ENCODE measurements at places on chromosomes 11 and 22.

GRCh38 chr11:62554387-62555167 lies 8.0 kb upstream of the AHNAK start:
- DNase-seq: no peak

DNA sequence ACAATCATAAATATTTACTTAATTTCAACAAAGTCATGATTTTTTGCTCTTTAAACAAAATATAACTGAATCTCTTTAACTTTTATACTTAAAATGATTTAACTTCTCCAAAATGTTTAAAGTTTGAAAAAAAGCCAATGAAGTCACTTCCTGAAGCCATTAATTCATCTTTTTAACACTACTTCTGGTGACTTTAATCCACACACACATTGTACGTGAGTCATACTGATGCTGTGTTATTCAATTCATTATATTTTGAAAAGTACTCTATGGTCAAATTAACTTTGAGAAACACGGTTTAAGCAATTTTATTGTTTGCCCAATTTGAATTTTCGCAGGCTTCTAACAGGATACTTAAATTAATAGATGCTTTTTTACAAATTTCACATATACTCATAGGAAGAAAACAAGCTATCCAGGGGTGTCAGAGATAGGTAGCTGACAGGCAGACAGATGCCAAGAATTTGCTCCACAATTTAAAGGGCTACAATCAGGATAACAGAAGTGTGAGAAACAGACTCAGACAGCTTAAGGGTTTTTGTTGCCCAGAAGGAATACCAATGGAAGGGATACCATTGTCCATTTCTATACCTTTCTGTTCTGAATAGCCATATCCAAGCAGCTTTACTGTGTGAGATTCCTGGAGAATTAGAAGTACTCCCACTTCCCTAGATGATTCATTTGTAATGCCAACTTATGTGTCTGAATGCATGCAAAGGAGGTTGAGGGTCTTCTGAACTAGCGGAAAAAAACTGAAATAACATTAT lies 118.4 kb downstream of the RBFOX2 start:
- DNase-seq: no peak

DNA sequence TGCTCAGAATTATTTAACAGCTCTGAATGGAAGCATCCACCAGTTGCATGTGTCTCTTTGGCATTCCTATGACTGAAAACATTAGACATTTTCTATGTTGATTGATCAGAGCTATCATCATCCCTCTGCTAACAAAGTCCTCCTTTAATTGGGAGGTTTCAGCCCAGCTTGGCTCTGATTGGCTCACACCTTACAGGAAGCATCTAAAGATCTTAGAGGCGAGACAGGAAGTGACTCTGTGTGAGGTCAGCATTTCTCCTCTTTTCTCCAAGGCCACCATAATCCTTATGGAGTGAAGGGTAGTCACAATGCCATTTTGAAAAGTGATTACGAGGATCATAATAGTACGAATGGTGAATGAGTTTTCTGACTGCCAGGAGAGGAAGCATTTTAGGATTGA lies 260.8 kb downstream of the MIAT start:
- DNase-seq: no peak

DNA sequence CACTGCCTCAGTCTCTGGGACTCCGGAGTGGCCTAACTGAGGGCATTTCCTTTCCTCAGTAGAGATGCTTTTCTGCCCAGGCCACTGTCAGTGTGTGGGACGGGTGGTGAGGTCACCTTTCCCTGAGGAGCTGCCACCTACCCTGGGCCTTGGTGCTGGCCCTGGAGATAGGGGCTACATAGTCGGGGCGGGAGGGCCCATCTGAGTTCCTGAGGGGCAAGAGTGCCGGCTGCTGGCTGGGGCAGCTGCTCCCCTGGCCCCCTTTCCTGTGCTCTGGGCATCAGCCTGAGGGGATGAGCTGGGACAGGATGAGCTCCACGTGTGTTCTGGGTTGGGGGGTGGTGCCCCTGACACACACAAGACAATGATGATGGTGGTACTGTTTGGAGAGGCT lies 5.4 kb downstream of the KCNC1 start:
- no peak for DNase-seq

DNA sequence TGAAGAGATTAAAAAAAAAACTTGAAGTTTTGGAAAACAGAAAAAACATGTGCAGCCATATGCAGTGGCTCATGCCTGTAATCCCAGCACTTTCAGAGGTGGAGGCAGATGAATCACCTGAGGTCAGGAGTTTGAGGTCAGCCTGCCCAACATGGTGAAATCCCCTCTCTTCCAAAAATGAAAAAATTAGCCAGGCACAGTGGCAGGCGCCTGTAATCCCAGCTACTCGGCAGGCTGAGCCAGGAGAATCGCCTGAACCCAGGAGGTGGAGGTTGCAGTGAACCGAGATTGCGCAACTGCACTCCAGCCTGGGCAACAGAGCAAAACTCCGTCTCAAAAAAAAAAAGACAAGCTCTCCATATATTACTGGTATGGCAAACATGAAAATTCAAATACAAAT lies 7.6 kb downstream of the DLG2 start:
- DNase-seq: no peak

GRCh38 chr11:128187835-128188234 lies 399.5 kb downstream of the ETS1 start:
- DNase-seq: no peak

DNA sequence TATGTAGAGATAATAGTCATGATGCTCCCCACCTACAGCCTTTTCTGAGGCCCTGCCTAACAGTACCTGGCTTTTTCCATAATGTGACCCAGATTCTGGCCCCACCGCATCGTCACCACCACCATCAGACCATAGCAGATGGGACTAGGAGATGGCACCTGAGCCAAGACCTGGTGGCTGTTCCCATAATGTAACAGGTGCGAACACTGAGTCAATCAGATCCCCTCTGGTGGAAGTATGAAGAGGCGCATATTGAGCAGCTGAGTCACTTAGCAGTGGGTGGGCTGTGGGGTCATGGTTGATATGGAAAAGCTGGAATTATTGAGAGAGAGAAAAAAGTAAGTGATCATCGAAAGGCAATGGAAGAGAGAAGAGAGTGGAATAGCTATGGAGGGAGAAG lies 578.0 kb upstream of the CADM1 start:
- DNase-seq: no peak

GRCh38 chr11:110857892-110858546 lies 145.8 kb upstream of the ARHGAP20 start:
- no peak for DNase-seq

GRCh38 chr11:107482234-107482633 lies 24.6 kb upstream of the CWF19L2 start:
- no peak for DNase-seq

DNA sequence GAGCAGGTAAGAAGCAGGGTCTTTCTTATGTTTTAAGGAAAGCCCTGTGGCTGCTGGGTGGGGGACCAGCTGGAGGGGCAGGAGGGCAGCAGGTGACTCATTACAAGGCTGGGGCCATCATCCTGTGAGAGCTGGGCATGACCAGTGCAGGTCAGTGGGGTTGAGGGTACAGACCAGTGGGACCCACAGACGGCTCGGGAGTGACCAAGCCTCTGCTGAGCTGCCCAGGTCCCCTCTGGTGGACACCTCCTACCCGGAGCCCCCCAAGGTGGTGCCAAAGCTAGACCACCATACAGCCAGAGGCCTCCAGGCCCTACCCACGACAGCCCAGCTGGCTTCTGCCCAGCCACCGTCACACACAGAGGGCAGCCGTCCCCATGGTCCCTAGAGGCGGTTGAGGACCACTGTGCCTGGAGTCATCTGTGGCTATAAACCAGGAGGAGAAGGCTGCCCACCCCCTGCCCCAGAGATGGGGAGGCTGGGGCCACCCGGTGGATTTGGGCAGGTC lies 670 bp downstream of the MYEOV start:
- DNase-seq: no peak

GRCh38 chr11:110606415-110606814 lies 105.8 kb downstream of the ARHGAP20 start:
- no peak for DNase-seq

GRCh38 chr22:23833017-23833751 lies 5.6 kb downstream of the DERL3 start:
- DNase-seq: no peak

- DNase-seq: no peak
These were observed 99.5 kb downstream of the MICAL3 start for GRCh38 chr22:17924735-17925364.

- peak; percentile 13 for DNase-seq
These were observed 287 bp downstream of the RPS13 start for GRCh38 chr11:17077240-17077519.

DNA sequence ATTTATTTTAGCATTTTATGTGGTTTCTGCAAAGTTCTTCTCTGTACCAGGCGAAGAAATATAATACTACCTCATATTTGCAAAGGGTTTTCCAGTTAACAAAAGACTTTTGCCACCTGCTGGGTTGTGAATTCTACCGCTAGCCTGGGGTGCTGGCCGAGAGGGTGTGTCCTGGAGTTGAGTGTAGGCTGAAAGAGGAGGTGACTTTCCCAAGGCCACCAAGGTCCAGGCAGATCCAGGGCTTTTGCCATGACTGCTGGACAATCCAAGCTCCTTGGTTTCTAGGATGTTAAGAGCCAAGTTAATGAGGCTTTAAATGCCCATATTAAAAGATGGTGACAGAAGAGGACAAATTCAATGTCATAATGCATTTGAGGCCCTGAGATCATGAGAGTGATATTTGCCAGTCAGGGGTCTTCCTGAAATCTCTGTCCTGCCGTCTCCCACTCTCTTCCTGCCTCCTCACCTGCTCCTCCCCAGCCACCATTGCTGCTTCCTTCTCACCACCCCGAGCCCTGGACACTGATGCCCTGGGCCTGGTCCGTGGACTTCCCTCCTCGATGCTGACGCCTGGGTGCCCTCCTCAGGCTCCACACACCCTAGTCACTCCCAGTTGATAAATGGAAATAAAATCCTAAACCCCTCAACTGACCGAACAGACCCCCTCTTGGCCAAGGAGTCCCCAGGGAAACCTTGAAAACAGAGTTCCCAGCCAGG lies 825.6 kb downstream of the TBC1D22A start:
- DNase-seq: no peak

- DNase-seq: no peak
These were observed 55.0 kb upstream of the HORMAD2 start for GRCh38 chr22:30025221-30025620.

DNA sequence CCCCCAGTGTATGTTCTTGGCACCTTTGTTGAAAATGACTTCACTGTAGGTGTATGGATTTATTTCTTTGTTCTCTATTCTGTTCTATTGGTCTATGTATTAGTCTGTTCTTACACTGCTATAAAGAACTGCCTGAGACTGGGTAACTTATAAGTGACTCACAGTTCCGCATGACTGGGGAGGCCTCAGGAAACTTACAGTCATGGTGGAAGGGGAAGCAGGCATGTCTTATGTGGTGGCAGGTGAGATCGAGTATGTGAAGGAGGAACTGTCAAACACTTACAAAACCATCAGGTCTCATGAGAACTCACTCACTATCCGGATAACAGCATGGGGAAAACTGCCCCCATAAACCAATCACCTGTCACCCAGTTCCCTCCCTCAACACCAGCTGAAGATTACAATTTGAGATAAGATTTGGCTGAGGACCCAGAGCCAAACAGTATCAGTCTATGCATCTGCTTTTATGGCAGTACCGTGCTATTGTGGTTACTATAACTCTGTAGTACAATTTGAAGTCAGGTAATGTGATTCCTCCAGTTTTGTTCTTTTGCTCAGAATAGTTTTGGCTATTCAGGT lies 836.2 kb downstream of the DLG2 start:
- no peak for DNase-seq

DNA sequence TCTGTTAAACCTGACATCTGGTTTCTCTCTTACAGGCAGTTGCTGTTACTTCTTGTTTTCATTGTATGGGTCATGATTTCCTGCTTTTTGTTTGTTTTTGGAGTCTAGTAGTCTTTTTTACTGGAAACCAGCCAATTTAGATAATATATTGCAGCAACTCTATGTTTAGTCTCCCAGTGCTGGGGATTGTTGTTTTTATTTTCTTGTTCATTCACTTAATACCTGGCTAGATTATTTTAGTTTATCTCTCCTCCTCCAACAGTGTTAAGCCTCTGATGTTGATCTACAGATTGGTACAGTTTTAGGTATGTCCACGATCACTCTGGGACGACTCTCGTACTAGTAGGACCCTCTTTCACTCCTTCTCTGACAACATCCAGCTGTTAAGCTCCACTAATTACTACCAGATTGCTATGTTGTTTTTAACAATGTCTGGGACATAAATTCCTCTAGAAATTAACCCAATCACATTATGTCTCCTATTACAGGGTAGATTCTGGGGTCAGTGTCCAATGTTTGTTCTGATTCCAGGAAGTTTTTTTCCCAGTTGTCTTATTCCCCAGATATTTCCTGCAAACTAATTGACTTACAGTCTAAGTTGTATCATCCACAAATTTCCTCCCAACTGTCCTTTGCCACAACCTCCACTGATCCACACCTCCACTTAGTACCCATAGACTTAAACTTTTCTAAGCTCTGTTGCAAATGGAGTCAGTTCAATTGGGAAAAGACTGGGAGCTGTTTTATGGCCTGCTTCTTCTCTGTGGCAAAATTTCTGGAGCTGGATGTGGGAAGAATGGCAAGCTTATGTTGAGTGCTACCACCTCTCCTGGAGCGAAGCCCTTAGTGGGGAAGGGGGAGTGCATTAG lies 1280.6 kb upstream of the CNTN5 start:
- no peak for DNase-seq

GRCh38 chr22:45717789-45718188 lies 46.2 kb downstream of the ATXN10 start:
- DNase-seq: no peak

DNA sequence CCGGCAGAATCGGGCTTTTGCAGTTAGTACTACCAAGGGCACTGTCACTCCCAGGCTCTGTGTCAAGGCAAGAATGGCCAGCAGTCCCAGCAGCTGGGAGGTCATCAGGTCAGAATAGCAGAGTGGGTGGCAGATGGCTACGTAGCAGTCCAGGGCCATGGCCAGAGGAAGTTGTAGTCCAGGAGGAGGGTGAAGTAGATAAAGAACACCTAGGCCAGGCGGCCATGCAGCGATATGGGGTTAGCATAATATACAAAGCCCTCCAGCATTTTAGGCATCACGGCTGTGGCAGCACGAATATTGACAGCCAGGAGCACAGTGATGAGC lies 52.1 kb downstream of the RRM1 start:
- DNase-seq: no peak

GRCh38 chr22:46815896-46816731 lies 53.7 kb downstream of the TBC1D22A start:
- no peak for DNase-seq

GRCh38 chr11:75801362-75802020 lies 13.5 kb upstream of the UVRAG start:
- no peak for DNase-seq

GRCh38 chr11:64244107-64244506 lies 2.6 kb downstream of the PPP1R14B start:
- no peak for DNase-seq

GRCh38 chr11:11481371-11481770 lies 128.3 kb upstream of the CSNK2A3 start:
- DNase-seq: no peak

DNA sequence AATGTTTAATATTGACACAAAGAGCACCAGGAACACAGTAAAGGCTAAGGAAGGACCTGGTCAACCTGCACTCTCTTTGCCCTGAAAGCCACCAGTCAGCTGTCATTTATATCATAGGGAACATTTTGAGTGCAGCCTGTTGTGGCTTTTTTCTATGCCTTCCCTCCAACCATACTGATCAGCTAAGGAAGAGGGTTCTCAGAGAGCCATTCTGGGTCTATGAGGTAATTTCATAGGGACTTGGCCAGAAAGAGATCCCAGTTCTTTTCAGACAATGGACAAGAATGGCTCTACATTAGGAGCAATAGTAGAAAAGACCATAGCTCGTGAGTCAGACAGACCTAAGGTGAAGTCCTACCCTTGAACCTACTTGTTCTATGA lies 132.8 kb downstream of the CCDC34 start:
- no peak for DNase-seq
